IMR-90 (cell line): ENCODE measurements at places on chromosomes 6 and 20.

DNA sequence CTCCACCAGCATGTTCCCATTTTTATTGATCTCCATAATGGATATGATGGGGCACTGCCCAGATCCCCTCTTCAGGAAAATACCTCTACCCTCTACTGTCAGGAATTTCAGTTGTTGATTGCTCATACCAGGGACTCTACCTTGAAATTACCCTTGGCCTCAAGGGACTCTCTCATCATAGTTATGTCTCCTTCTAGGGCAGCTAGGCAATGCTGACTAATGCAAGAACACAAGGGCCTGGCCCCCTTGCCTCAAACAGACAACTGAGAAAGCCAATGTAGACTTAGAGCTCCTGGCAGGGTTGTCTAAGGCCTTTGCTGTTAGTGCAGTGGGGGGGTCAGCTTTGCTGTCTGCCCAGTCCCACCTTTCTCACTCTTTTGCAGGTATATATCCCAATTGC is 493.1 kb downstream of the BTBD3 start:
- no peak overlapping the region for H3K4me3 ChIP-seq
- H3K27ac ChIP-seq: no peak overlapping the region
- no peaks in the 10 kb centered on the region for H3K27me3 ChIP-seq
- no peaks in the 10 kb centered on the region for H3K36me3 ChIP-seq
- no peaks in the 10 kb centered on the region for H3K4me1 ChIP-seq

GRCh38 chr6:1131285-1132079 is 180.4 kb upstream of the FOXQ1 start:
- H3K36me3 ChIP-seq: no peaks in the 10 kb centered on the region
- H3K4me1 ChIP-seq: peaks cover 9% of the 10 kb centered on the region
- peak overlapping the region; percentile 1; the same call in 1 of the 2 replicates for H3K27ac ChIP-seq

DNA sequence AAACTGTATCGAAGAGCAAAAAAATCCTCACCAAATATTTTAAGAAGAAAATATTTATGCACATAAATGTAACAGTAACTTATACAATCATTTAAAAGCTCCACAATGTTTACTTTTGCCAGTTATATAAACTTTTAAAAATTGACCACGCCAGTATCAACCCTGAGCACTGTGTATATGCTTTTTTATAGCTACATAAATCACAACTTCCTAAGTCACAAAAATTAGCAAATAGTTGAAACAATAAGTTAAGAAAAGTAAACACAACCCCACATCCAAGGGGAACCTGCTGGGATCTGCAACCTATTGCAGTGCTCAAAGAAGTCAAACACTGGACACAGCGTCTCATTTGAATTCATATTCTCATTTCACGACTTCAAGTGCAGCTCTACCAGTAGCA is 89.8 kb upstream of the DST start:
- DNase-seq: no peak
- peak overlapping the region; percentile 51 for H3K27ac ChIP-seq
- no peak overlapping the region for H3K4me3 ChIP-seq
- peaks cover 16% of the 10 kb centered on the region for H3K4me1 ChIP-seq

DNA sequence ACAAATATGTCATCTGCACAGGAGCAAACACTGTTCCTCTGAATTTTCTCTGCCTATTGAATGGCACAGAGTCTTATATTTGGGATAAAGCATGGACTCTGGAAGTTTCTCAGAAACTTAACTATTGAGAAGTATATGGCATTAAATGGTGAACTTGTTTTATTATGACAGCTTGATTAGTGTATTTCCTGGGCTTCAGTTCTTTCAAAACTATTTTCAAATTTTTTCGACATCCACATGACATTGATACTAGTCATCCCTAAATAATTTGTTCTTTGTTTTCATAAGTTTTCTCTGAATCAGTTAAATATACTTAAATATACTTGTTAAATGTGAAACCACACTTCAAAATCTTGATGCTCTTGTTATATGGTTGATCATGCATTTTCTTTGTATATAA is 144.0 kb upstream of the TSHZ2 start:
- H3K4me3 ChIP-seq: no peak overlapping the region
- H3K36me3 ChIP-seq: no peaks in the 10 kb centered on the region
- no peaks in the 10 kb centered on the region for H3K27me3 ChIP-seq
- DNase-seq: no peak
- H3K4me1 ChIP-seq: no peaks in the 10 kb centered on the region
